ENCODE measurements at places on chromosomes 11 and 22.

DNA sequence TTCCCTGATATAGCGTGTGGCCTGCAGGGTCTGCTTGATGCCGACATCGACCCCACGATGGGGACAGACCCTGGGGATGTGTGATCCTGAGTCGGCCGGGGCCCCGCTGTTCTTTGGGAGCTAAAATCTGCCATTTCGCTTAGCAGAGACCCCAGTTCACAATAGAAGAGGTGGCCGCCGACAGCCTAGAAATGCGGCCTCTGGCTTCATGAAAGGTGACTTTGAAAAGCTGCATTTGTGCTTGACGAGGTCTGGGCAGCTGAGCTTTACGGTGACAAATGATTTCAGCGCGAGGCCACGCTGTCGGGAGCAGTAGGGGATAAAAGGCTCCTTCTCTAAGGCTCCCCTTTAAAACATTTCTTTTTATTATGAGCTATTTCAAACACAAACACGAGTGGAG, 71.7 kb downstream of the RPS6KA4 start:
- no peak for DNase-seq

DNA sequence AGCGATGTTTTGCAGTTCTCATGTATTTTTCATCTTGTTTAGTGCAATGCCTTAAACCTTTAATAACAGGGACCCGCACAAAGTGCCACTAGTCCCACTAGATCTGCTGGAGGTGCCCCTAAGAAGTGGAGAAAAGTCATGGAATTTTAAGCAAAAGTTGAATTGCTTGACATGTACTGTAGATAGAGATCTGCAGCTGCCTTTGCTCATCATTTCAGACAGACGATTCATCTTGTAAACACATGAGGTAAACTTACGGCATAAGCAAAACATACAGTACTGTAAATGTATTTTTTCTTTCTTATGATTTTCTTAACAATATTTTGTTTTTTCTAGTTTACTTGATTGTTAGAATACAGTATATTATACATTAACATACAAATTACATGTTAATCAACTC, 295.6 kb downstream of the CASP12 start:
- no peak for DNase-seq

GRCh38 chr11:14323118-14323676, 35.8 kb downstream of the RRAS2 start:
- DNase-seq, result no peak

GRCh38 chr22:37762389-37762836, 45.3 kb upstream of the GCAT start:
- DNase-seq, result no peak

GRCh38 chr11:103929170-103929903, 107.1 kb upstream of the DDI1 start:
- no peak for DNase-seq

DNA sequence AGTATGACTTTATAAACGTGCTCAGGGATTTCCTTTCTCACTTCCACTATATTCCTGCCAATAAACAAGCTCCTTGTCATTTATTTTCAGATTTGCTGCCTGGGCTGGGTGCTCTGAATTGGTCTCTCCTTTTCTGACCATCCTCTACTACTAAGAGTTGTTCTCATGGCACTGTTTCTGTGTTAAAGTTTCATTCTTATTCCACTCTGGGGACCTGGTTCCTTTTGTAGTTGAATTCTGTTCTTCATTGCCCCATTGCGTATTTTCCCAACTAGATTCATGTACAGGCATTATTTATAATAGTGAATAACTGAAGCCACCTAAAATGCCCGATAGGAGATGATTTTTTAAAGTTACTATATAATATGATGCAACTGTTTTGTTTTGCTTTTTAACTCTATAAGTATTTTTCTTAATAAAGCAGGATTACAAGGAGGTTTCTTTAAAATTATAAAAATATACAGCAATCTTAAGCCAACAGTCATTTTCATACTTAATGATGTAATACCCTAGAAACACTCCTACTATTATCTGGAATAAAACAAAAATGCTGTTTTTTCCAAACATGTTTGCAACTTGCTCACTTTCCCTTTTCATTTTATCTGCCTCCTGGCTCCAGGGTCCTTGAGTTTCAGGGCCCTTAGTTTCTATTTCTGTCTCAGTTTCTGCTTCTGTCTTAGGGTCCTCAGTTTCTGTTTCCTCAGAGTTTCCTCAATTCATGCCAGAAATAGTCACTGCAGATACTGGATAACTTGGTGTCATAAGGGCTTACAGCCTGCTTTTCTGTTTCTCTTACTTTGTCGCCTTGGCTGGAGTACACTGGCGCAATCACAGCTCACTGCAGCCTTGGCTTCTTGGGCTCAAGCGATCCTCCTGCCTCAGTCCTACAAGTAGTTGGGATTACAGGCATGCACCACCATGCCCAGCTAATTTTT, 9.8 kb upstream of the FUT4 start:
- no peak for DNase-seq

DNA sequence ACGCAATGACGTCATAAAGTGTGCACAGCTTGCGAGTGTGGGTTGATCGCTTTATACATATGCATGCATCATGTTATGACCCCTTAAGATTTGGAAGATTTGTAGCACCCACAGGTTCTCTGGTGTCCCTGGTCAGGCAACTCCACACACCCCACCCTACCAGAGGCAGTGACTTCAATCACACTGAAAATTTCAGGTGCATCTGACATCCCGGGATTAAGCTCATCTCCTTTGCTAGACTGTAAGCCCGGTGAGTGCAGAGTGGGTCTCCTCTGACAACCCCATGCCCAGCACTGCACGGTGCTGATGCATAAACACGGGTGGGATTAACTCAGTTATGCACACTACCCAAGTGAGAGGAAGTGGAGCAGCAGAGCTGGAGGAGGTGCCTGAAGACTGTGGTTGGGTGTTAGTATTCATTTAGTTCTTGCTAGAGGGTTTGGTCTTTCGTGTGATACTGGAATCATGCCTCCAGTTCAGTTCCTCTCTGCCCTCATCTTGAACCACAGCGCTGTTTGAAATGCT, 6.5 kb downstream of the ARSA start:
- peak; percentile 66 for DNase-seq

- no peak for DNase-seq
Measured at GRCh38 chr22:29621761-29622526, 18.5 kb downstream of the NF2 start.

GRCh38 chr11:19244621-19245020, 3.9 kb upstream of the E2F8 start:
- no peak for DNase-seq

DNA sequence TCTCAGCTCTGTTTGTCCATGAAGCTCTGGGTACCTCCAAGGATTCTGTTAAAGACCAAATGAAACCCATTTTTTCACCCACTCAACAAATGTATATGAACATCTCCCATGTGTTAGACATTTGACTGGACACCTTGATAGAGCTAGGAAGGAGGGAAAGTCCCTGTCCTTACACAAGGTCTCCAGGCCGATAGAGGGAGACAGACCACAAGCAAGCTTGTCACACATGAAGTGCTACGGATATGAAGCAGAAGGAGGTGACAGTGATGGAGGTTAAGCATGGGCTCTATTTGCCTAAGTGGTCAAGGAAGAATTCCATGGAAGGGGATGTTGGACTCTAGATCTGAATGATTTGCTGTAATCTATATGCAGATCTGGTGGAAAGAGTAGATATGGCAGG, 138.5 kb downstream of the MYO18B start:
- no peak for DNase-seq

Data from central memory CD4-positive, alpha-beta T cell (primary cell).